Dorsolateral prefrontal cortex (tissue), 122 donors: ENCODE measurements at places on chromosomes 16 and 17.

DNA sequence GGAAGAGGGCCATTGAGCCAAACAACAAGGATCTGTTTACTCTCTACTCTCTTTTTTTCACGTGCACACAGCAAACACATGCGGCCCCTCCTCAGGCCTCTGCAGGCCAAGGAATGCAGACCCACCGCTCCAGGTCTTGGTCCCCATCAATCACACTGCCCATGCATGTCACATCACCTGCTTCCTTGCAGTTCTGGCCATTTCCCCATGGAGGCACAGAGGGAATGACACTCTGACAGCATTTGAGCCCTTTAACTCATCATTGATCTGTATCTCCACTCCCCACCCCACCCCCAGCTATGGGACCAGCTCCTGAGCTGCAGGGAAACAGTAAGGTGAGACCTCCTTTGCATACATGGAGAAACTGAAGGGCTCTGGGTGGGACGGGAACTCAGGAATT, 45.9 kb upstream of the MEIOC start:
- DNase-seq: no peak

DNA sequence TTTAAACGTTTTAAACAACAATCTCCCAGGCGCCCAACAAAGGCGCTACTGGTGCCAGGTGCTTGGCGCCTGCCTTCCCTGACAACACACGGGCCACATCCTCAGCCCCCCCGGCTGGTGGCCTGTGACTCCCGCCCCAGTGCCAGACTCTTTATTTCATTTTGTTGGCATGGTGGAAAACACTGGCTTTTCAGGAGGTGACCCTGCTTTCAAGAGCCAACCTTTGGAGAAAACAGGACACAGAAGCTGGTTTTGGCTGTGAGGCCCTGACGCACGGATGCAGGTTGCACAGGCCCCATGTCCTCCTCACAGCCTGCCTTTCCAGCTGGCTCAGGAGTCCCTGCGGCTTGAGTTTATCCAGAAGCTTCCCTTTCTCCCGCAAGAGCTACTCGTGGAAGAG, 100.0 kb downstream of the METRNL start:
- DNase-seq: no peak

- DNase-seq: no peak
Observed at GRCh38 chr17:34716291-34716690, 136.9 kb downstream of the TMEM132E start.

DNA sequence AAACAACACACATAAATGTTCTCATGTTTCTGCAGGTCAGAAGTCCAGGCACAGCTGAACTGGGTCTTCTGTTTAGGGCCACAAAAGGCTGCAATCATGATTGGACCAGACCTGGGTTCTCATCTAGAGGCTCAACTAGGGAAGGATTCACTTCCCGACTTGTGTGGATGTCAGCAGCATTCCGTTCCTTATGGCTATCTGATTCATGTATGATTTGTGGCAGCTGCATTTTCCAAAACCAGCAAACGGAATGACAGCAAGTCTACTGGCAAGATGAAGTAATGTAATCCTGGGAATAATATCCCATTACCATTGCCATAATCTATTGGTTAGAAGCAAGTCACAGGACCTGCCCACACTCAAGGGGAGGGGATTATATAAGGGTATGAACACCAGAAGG, 22.1 kb downstream of the CEP112 start:
- DNase-seq: no peak

DNA sequence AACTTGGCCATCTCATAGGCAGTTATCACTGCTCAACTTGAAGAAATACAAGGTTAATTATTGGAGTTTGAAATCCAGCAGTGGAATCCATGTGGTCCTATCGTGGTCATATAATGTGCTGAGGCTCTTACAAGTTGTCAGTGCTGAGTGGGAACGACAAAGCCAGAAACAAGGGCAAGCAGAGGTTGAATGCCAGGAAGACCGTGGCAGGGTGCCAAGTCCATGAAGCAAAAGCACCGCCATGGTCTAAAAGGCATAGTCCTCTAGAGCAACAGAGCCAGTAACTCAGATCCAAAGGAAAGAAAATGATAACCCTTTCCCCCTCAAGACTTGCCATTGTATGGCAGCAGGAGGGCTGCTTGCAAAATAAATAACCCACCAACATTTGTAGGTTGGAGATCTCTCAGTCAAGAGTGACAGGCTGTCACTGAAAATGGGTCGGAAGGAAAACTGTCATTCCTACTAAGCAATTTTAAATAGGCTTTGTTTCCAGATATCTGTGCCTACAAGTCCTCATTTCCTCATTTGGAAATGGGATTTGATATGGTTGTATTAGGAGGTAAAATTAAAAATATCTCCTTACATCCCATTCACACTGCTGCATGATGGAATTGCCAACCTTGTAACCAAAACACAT, 36.4 kb upstream of the HSBP1 start:
- DNase-seq: peak; percentile 67

DNA sequence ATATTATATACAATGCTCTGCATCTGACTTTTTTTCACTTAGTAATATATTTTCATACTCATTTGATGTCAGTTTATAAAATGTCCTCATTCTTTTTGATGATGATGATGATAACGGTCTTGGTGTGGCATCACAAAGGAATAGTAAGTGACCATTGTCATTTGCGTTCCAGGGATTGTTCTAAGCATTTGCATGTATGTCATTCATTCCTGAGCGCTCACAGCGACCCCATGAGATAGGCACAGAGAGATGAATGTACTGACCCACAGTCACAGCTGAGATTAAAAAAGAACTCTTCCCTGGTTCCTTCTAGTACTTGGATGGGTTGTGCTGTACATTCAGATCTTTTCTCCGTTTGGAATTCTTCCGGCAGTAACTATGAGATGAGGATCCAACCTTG, 21.2 kb upstream of the MSI2 start:
- DNase-seq: no peak

DNA sequence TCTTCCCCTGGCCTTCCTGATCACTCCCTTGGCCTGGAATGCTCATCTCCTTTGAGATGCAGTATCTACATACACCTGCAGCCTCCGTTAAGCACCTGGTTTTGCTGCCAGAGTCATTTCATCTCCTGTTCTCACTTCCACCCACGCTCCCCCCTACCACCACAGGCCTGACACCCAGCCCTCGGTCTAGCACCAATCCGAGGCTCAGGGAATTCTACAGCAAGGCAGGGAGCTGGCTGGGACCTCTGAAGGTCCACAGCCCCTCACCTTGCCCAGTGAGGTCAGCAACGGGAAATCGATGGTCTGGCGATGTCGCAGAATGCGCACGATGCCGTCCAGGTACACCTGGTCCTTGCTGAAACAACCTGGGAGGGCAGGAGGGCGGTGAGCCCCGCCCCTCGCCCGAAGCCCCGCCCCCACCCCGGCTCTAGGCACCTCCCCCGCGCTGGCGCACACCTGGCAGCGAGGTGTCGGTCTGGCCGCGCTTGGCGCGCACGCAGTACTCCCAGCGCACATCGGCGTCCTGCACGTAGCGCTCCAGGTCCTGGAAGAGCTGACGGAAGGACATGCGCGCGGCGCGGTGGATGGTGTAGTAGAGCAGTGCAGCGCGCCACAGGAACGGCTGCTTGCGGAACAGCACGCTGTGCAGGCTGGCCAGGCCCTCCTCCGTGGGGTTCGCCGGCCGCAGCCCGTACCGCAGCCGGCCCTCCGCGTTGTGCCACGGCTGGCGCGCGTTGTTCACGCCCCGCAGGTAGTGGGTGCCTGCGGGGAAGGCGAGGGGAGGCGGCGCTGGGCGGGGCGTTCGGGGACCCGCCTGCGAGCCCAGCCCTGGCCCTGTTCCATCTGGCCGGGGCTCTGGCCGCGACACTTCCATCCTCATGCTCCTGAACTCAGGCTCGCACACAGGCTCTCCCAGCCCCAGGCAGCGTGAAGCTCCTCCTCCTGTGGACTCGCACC, 5.7 kb downstream of the MATCAP1 start:
- no peak for DNase-seq

- DNase-seq: no peak
Observed at GRCh38 chr16:50611332-50611934, 63.2 kb downstream of the NKD1 start.

GRCh38 chr17:36944553-36944952, 4.2 kb upstream of the AATF start:
- no peak for DNase-seq

GRCh38 chr17:67020293-67020766, 24.0 kb upstream of the CACNG1 start:
- DNase-seq: peak; percentile 47

DNA sequence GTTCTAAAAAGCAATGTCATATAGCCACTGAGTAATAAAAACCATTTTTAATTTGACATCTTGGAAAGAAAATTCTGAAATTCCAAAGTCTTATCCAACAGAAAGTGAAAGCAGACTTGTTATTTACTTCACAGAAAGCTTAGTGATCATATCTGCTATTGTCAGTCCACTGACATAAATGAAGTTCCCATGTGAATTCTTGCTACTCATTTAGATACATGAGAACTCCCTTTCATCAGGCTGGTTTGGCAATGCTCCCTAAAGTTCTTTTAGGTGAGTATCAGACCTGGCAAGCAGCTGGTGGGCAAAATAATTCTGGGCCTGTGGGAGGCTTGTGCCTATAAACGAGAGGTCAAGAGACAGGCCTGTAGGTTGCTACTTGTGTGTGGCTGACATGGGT, 23.4 kb downstream of the NME2 start:
- no peak for DNase-seq

DNA sequence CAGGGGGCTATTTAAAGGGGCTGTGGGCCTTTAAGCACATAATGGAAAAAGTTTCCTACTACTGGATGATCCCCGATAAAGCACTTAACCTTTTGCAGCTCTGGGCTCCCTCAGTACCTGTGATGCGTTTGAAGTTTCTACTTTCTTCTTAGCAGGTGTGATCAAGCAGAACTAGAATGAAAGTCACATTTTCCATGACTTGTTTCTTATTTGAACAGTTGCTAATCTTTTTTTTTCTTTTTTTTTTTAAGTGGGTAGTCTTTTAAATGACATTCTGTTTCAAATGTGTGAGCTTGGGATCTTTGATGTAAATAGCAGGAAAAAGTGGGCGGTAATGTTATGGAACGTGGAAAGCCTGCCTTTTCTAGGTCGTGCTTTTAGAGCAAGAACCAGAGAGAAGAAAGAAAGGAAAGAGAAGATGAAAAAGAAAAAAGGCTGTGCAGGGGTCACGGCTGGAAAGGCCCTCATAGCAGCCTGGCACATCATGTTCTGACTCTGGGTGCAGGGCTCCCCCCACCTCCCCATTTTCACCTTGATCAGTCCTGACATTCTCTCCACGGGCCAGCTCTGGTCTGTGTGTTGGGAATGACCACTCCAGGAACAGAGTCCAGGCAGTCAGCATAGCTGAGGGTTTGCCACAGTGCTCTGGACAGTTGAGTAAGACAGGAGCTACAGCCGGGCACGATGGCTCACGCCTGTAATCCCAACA, 150.6 kb downstream of the CLEC16A start:
- DNase-seq: no peak

DNA sequence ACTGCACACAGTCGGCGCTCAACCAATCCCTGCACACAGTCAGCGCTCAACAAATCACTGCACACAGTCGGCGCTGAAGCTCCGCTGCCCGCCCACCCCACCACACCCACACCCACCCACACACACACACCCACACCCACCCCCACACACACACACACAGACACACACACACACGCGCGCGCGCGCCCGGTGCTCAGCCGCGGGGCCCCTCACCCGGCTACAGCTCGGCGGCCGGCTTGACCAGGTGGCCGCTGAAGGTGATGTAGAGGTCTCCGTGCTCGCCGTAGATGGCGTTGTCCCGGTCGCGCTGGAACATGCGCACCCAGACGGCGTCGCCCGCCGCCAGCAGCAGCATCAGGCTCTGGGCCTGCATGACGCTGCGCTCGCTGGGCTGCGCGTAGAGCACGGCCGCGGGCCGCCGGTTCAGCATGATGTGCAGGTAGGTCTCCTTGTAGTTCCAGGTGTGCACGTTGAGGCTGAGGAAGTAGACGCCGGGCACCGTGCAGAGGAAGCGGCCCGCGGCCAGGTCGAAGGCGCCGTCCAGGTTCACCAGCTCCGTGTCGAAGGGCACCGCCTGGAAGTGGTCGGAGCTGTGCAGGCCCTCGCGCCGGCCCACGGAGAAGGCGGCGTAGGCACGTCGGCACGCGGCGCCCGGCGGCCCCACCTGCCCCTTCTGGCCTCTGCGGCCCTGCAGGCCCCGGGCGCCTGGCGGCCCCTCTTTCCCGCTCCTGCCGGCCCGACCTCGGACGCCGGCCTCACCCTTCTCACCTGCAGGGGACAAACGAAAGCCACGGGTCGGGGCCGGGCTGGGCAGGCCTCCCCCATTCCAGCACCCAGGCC, 2.5 kb downstream of the C1QTNF8 start:
- no peak for DNase-seq

DNA sequence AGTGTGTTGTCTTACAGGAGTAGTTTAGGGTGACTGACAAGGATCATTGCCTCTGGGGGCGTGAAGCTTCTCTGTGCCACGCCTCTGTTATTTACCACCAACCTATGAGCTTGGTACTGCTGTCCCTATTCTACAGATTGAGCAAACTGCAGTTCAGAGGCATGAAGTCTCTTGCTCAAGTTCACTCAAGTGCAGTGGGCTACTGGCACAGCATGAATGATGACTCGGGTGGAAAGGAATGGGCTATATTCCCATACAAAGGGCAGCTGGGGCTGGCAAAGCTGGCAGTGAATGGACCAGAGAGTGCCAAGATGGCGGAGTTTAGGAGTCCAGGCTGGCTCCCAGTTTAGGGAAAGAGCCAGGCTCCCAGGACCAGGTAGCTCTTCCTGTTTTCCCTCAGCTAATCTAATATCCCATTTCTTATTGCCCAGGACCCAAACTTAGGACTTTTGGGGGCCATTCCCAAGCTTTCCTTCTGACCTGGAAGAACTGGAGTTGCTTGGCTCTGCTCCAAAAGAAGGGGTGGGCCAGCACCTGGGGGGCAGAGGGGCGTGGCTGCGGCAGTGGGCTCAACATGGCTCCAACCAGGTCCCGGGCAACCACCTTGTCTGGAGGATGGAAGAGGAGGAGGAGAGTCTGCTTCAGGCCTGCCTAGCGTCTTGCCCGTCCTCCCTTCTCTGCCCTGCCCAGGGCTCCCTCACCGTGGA, 12.9 kb downstream of the PLK1 start:
- no peak for DNase-seq

DNA sequence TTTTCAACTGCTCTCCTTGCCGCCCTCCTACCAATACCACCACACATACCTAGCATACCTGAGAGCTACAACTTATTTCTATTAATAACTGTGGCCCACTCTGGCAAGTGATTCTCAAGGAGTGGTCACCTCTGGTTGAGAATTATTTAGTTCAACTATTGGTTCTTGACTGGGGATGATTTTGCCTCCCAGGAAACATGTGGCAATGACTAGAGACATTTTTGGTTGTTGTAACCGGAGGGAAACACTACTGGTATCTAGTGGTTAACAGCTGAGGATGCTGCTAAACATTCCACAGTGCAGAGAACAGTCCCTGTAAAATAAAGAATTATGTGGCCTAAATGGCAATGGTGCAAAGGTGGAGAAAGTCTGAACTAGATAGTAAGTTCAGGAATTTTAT, 96.7 kb downstream of the TRIM37 start:
- DNase-seq: no peak

- DNase-seq: no peak
Observed at GRCh38 chr16:17147942-17148341, 322.8 kb downstream of the XYLT1 start.

GRCh38 chr17:57868910-57869616, 19.2 kb upstream of the MRPS23 start:
- DNase-seq: no peak

- no peak for DNase-seq
Observed at GRCh38 chr16:72956124-72957064, 91.5 kb downstream of the ZFHX3 start.
